ENCODE measurements at places on chromosomes 3 and 15.

DNA sequence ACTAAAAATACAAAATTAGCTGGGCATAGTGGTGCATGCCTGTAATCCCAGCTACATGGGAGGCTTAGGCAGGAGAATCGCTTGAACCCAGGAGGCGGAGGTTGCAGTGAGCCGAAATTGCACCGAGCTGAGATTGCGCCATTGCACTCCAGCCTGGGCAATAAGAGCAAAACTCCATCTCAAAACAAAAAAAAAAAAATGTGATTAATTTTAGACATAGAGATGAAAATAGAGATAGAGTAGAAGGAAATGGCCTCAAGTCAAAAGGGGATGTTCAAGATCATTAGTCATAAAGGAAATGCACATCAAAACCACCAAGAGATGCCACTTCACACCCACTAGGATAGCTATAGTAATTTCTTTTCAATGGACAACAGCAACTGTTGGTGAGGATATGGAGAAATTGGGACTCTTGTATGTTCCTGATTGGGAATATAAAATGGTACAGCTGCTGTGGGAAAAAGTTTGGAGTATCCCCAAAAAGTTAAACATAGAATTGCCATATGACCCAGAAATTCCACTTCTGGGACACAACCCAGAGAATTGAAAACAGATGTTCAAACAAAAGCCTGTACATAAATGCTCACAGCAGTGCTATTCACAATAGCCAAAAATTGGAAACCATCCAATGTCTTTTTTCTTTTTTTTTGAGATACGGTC lies 55.4 kb downstream of the ABHD2 start:
- DNase-seq: peak; percentile 36

GRCh38 chr3:146421819-146422759 lies 47.3 kb downstream of the PLSCR2 start:
- DNase-seq: no peak

DNA sequence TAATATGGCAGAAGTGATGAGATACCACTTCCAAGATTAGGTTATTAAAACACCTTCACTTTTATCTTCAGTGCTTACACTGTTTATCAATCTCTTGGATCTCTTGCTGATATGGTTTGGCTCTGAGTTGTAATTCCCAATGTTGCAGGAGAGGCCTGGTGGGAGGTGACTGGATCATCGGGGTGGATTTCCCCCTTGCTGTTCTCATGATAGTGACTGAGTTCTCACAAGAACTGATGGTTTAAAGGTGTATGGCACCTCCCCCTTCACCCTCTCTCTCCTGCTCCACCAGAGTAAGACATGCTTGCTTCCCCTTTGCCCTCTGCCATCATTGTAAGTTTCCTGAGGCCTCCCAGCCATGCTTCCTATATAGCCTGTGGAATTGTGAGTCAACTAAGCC lies 11.8 kb downstream of the GOLIM4 start:
- DNase-seq: no peak

DNA sequence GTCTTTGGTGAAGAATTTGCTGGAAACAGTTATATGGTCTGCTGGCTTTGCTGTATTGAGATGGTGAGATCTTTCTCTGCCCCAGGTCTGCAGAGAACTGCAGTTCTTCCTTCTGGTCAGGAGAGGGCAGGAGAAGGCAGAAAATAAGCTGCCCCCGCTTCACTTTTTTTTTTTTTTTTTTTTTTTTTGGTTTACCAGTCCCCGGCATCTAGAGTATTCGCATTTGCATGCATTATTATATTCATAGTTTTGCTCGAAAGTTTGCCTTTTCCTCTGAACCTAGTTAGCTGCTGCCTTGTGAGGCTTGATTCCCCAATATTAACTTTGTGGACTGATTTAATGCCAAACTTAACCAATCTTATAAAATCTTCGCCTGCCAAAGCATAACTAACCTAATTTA lies 10.6 kb upstream of the PARL start:
- peak; percentile 39 for DNase-seq

DNA sequence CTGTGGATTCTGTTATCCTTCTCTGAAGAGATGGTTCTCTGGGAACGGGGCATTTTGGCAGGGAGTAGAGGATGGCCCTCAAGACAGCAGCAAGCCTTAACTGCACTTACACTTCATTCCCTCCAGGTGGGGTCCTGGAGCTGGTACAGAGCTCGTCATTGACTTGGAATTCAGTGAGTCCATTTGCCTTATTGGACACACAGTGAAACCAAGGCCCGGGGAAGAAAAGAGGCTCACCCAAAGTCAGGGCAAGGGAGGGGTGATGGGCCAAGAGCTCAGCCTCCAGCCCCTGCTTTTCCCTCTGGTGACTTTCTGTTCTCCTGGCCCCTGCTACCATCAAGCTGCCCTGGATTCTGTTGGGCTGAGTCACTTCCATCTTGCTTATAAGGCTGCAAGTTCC lies 125.6 kb downstream of the ETFA start:
- DNase-seq: peak; percentile 19

DNA sequence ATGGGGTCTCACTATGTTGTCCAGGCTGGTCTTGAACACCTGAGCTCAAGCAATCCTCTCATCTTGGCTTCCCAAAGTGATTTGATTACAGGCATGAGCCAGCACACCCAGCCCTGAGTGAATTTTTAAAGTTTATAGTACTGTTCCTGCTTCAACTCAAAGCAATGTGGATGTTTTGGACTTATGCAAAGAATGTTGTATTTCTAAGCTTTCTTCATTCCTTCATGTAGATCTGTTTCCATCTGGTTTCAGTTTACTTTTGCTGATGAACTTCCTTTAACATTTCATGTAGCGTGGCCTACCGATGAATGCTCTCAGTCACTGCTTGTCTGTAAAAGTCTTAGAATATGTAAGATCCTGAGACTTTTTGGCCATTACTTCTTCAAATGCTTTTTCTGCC lies 23.2 kb downstream of the NRG4 start:
- no peak for DNase-seq

- no peak for DNase-seq
Measured at GRCh38 chr3:159029306-159030026, 227.6 kb downstream of the MFSD1 start.

DNA sequence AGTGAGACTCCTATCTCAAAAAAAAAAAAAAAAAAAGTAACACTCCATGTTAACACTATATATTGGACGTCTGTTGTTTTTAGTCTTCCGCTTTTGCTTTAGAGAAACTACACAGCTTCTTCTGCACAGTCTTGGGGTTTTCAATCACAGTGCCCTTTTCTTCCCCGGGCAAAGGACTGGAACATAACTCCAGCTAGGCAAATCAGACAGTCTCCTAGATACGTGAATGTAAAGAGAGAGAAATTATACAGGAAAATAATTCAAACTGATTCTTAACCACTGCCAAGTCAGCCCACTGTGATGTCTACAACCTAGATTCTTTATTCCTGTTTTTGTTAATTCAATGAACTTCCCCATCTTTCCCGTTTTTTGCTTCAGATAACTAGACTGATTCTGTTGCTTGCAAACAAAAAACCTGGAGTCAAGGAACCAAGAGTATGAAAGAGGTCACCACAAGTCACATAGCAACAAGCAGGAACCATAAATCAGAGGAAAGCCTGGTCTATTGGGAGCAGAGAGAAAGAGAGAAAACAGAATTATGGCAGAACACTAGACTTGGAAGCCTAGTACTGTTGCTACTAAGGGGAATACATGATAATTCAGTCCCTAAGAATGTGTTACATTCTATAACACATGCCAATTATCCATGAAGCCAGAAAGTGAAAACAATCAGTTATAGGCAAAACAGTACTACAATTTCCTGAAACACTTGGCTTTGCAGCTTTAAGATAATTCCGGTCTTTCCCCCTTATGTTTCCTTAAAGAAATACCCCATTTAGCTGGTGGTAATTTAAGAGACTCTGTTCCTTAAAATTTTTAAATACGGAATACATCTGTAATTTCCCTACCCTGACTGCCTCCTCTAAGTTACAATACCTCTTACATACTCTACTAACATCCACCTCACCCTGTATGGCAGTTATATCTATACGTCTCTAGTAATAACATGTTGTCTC lies 63.1 kb downstream of the TBL1XR1 start:
- no peak for DNase-seq

GRCh38 chr3:64667138-64667537 lies 20.7 kb downstream of the ADAMTS9 start:
- no peak for DNase-seq

- DNase-seq: no peak
Measured at GRCh38 chr3:129665024-129665768, 58.7 kb upstream of the PLXND1 start.

- no peak for DNase-seq
Measured at GRCh38 chr15:92979011-92979701, 79.0 kb downstream of the CHD2 start.

- DNase-seq: no peak
Measured at GRCh38 chr3:168714609-168715240, 619.0 kb upstream of the GOLIM4 start.

DNA sequence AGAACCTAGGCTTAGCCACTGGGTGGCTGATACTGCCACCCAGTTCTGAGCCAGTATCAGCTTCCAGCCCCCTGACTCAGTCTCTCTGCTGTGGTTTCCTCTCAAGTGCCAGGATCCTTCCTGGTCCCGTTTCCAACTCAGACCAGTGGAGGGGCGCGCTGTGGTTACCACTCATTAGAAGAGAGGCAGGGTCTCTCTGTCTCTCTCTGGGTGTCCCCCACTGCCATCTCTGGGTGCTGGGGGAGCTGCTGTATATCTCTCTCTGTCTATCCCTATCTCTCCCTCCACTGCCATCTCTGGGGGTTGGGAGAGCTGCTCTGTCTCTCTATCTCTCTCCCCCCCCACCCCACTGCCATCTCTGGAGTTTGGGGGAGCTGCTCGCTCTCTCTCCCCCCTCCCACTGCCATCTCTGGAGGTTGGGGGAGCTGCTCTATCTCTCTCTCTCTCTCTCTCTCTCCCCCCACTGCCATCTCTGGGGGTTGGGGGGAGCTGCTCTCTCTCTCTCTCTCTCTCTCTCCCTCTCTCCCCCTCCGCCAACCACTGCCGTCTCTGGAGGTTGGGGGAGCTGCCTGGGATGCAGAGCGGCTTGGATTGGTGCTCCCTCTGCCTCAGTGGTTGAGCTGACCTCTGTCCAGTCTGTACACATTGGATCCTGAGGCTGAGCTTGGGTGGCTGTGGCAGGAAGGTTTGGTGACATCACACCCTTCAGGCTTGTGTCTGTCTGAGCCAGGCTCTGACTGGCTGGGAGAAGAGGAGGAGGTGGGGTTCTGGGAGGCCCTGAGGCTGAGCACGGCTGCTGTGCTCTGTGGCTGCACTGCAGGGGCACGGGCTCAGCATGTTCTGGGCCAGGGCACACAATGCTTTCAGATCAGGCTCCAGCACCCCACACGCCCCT lies 98.9 kb downstream of the APBA2 start:
- no peak for DNase-seq

- DNase-seq: no peak
Measured at GRCh38 chr3:53166206-53166605, 5.2 kb downstream of the PRKCD start.

GRCh38 chr15:41331833-41332193 lies 578 bp downstream of the OIP5 start:
- no peak for DNase-seq

- no peak for DNase-seq
Measured at GRCh38 chr3:17687566-17687965, 54.9 kb downstream of the TBC1D5 start.

GRCh38 chr15:41022487-41023090 lies 69.3 kb downstream of the CHAC1 start:
- peak; percentile 16 for DNase-seq

DNA sequence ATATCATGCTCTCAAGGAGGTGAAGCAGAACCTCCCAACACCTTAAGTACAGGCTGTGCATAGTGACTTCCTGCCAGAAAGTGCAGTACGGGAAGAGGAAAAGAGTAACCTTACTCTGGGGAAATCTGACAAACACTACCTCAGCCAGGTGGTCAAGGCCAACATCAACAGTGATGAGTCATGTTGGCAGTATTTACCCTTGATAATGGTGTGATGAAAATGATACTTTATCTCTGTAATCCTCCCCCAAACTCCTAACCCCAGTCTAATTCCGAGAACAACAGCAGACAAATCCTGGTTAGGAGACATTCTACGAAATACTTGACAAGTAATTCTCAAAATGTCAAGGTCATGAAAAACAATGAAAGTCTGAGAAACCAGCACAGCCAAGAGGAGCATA lies 26.5 kb downstream of the ANKDD1A start:
- no peak for DNase-seq

- DNase-seq: no peak
Measured at GRCh38 chr3:36488077-36488789, 107.9 kb downstream of the STAC start.

GRCh38 chr15:73928971-73929627 lies 2.8 kb downstream of the LOXL1 start:
- DNase-seq: no peak

GRCh38 chr15:95196176-95196915 lies 965.0 kb downstream of the MCTP2 start:
- no peak for DNase-seq

- no peak for DNase-seq
Measured at GRCh38 chr15:68989541-68990230, 24.8 kb upstream of the NOX5 start.

DNA sequence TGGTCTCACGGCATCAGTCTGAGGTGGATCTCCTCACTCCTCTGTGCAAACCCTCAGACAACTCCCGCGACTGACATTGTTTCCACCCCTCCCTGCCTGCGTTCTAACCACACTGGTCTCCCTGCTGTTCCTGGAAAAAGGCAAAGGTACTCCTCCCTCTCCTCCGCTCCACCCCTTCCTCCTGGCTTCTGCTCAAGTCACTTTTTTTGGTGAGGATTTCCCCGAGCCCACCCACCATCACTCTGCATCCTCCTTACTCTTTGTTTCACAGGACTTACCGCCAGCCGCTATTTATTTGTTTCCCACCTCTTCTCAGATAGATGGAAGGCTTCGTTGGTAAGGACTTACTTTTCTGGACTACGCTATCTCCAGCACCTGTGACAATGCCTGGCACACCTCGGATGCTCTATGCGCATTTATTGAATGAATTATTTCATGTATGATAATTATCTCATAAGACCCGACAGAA lies 25.6 kb downstream of the PRR23E start:
- DNase-seq: no peak

GRCh38 chr3:182238126-182238525 lies 526.4 kb downstream of the SOX2 start:
- DNase-seq: no peak

GRCh38 chr15:38868326-38869114 lies 303.9 kb upstream of the RASGRP1 start:
- DNase-seq: no peak

GRCh38 chr15:77722759-77723460 lies 90.2 kb upstream of the LINGO1 start:
- no peak for DNase-seq

GRCh38 chr3:50130436-50130835 lies 24.7 kb upstream of the SEMA3F start:
- DNase-seq: no peak

GRCh38 chr3:123344907-123345594 lies 103.8 kb downstream of the ADCY5 start:
- DNase-seq: no peak

GRCh38 chr3:36635731-36636130 lies 128.6 kb downstream of the DCLK3 start:
- DNase-seq: no peak
